ENCODE measurements at places on chromosomes 5 and 9. TPM values are rescaled to one million over a fixed set of nuclear protein-coding genes. Genes with fewer than 3 reads are reported as not detected.

DNA sequence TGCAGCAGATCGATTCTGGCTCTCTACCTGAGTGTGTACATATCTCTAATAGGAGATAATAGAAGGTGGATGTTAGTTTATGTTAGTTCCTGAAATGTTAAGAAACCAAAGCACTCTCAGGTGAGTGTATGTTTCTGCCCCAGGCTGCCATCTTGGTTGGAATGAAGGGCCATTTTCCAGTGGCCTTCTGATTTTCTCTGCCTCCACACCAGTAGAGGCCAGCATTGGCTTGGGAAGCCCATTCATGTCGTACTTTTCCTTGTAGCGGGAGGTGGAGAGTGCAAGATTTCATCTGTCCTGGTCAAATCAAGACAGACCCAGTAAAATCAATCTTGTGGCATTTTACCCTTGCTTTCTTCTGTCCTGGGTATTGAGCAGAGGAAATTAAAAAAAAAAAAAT is 91.0 kb downstream of the GAS1 start:
- no peak for DNase-seq

DNA sequence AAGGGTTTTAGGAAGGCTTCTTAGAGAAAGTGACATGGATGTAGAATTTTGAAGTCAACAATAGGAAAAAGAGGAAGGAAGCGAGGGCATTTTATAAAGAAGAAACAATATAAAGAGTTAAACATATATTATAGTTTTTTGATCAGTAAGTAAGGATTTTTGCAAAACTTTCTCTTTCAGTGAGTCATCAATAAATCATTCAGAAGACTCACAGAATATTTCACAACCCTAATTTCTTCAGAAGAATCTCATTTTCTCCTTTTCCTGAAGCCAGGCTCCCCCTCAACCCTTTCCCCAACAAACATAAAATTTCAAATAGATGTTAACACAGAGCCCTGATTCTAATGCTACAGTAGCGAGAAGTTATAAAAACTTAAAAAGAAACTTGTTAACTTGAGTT is 4.3 kb upstream of the COX7C start:
- no peak for DNase-seq

GRCh38 chr5:80031109-80031508 is 4.0 kb upstream of the THBS4 start:
- DNase-seq, result no peak

GRCh38 chr9:133135146-133135745 is 14.2 kb upstream of the RALGDS start:
- no peak for DNase-seq

The PKD2L2 gene
- 0.35 TPM for polyA plus RNA-seq

Data from right lung (tissue), 10 donors.